ENCODE measurements at places on chromosomes 12 and 14.

DNA sequence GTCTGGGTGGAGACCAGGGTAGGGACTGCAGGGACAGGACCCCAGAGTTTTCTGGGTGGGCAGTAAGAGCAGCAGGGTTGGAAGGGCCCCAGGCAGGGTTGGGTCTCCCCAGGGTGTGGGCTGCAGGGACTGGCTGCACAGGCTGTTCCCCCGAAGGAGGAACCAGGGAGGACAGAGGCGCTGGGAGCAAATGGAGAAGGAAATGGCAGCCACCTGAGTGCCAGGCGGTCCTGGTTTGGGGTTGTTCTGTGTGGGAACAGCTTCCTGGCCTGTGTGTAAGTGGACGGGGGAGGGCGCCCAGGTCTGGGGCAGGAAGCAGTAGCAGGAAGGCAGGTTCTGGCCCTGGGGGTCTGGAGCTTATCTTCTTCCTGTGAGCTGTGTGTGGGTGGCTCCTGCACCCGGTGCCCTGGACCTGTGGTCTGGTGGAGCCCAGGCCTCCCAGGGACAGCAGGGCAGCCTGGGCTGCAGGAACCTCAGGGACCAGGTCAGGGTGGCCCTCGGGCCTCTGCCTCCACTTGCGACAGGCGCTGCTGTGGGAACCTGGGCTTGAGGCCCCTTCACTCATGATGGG, 372.8 kb downstream of the TMEM121 start:
- no peaks in the 10 kb centered on the region for H3K4me1 ChIP-seq
- no peaks in the 10 kb centered on the region for H3K36me3 ChIP-seq
- H3K27me3 ChIP-seq: no peaks in the 10 kb centered on the region
- H3K27ac ChIP-seq: no peak overlapping the region

DNA sequence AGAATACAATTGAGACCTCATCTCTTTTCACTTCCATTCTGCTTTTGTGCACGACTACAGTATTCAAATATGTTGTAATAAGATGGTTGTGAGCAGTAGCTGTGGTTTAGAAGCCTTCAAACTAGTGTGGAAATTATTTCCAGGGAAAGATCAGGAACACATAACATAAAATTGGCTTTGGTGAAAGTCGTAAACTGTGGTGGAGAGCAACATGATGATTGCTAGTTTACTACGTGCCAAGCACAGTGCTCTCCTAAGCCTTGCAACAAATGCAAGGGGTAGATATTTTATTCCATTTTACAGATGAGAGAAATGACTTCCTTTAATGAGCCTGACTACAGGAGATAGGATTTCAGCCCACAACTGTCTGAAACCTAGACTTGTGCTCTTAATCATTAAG, 172.4 kb upstream of the LMNTD1 start:
- H3K4me1 ChIP-seq: no peaks in the 10 kb centered on the region
- no peaks in the 10 kb centered on the region for H3K36me3 ChIP-seq
- no peak for DNase-seq
- H3K27me3 ChIP-seq: no peaks in the 10 kb centered on the region
- peak overlapping the region; percentile 20 for H3K27ac ChIP-seq
- no peak overlapping the region for H3K4me3 ChIP-seq

- H3K36me3 ChIP-seq: no peaks in the 10 kb centered on the region
- no peak overlapping the region for H3K27ac ChIP-seq
- no peak overlapping the region for H3K4me3 ChIP-seq
- peak; percentile 52 for DNase-seq
- no peaks in the 10 kb centered on the region for H3K4me1 ChIP-seq
Observed at GRCh38 chr12:92629349-92630065, 73.3 kb upstream of the PLEKHG7 start.

GRCh38 chr14:75295491-75296345, 17.1 kb downstream of the FOS start:
- no peaks in the 10 kb centered on the region for H3K27me3 ChIP-seq
- H3K27ac ChIP-seq: peak overlapping the region; percentile 92
- no peaks in the 10 kb centered on the region for H3K36me3 ChIP-seq
- no peak overlapping the region for H3K4me3 ChIP-seq
- H3K4me1 ChIP-seq: peaks cover 26% of the 10 kb centered on the region

DNA sequence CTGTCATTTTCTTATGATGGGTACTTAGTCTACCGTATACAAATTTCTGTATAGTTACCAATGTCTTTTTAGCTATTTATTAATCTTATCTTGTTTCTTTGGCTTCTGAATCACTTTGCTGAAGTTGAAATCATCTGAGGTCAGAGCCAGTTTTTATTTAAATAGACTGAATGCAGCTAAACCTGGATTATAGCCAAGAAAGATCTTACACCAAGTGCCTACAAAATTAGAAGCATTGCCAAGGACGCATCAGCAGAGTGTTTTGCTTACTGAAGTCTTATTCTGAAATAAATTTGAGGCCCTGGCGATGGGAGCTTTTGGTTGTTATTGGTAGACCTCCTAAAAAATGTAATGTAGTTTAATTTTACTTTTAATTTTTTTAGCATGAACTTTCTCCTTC, 128.2 kb downstream of the RGS6 start:
- no peak for DNase-seq
- H3K27ac ChIP-seq: no peak overlapping the region
- H3K27me3 ChIP-seq: peaks cover 3% of the 10 kb centered on the region
- no peaks in the 10 kb centered on the region for H3K36me3 ChIP-seq
- H3K4me1 ChIP-seq: no peaks in the 10 kb centered on the region

DNA sequence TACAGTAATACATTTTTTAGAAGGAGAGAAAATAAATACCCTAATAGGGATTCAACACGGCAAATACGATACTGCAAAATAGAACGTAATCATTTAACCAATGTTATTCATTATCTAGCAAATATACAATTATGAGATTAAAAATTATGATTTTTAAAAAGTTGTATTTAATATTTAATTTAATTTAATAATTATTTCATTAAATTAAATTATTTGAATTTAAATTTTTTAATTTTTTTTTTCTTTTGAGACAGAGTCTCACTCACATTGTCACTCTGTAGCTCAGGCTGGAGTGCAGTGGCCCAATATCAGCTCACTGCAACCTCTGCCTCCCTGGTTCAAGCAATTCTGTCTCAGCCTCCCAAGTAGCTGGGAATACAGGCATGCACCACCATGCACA, 42.0 kb downstream of the GXYLT1 start:
- H3K27me3 ChIP-seq: no peaks in the 10 kb centered on the region
- no peak overlapping the region for H3K27ac ChIP-seq

GRCh38 chr14:80260645-80261044, 49.3 kb upstream of the DIO2 start:
- no peak for DNase-seq
- H3K27ac ChIP-seq: no peak overlapping the region
- no peaks in the 10 kb centered on the region for H3K27me3 ChIP-seq
- no peak overlapping the region for H3K4me3 ChIP-seq
- no peaks in the 10 kb centered on the region for H3K4me1 ChIP-seq
- H3K36me3 ChIP-seq: no peaks in the 10 kb centered on the region

- peaks cover 20% of the 10 kb centered on the region for H3K4me1 ChIP-seq
- no peaks in the 10 kb centered on the region for H3K36me3 ChIP-seq
- H3K27ac ChIP-seq: peak overlapping the region; percentile 99
- no peaks in the 10 kb centered on the region for H3K27me3 ChIP-seq
- peak; percentile 17 for DNase-seq
- H3K4me3 ChIP-seq: peak overlapping the region; percentile 54
Observed at GRCh38 chr12:103928682-103929045, 1.5 kb upstream of the HSP90B1 start.

GRCh38 chr12:27940756-27941402, 31.7 kb downstream of the PTHLH start:
- H3K27me3 ChIP-seq: no peaks in the 10 kb centered on the region
- DNase-seq: peak; percentile 81
- H3K4me3 ChIP-seq: no peak overlapping the region
- H3K36me3 ChIP-seq: no peaks in the 10 kb centered on the region
- no peak overlapping the region for H3K27ac ChIP-seq

DNA sequence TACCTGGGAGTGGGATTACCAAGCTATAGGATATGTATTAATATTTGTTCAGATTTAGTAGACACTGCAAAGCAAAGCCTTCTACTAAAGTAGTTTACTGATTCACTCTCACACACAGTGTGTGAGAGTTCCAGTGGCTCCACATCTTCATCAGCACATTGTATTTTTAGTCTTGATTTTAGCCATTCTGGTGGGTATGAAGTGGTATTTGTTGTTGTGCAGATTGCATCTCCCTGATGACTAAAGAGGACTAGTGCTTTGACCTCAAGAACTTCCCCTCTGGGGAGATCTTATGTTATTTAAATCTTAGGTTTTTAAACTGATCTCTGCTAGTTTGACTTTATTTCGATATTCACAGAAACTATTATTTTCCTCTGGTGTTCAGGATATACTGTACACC, 479.7 kb upstream of the RGS6 start:
- no peaks in the 10 kb centered on the region for H3K27me3 ChIP-seq
- no peaks in the 10 kb centered on the region for H3K4me1 ChIP-seq
- no peak overlapping the region for H3K4me3 ChIP-seq

DNA sequence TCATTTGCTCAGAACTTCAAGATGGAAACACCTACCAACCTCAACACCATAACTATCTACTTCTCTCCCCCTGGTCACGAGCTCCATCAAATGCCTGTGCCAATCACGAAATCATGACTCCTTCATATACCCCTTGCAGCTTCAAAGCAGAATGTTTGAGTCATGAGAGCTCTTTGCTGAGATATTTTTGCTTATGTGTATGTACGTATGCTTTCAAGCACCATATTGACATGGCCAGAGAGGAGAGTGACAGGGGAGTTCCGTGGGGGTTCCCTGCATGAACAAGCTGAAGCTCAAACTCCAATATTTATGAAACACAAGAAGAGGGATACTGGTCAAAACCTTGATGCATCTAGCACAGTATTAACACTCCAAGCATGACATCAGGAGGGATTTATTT, 374.4 kb downstream of the DPF3 start:
- H3K36me3 ChIP-seq: no peaks in the 10 kb centered on the region
- no peak overlapping the region for H3K4me3 ChIP-seq
- no peak for DNase-seq
- no peak overlapping the region for H3K27ac ChIP-seq
- H3K4me1 ChIP-seq: no peaks in the 10 kb centered on the region

DNA sequence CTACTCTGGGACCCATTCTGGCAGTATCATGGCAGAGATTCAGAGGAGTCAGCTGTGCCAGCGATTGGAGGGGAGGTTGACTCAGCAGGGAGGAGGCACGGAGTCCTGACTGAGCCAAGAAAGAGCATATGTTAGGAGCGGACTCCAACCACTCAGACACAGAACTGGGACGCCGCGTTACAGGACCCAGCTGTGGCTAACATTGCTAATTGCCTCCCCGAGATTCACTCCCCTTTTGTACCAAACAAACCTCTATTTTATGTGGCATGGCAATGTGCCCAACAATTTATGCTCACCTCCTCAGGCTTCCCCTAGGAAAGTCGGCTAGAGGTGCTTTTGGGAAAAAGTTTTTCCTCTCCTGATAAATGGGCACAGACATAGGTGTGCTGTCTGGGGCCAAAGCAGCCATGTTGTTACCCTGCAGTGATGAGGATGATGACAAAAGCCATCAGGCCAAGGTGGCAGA, 15.2 kb upstream of the CLIP1 start:
- no peak for DNase-seq
- no peaks in the 10 kb centered on the region for H3K36me3 ChIP-seq
- H3K27me3 ChIP-seq: no peaks in the 10 kb centered on the region
- no peak overlapping the region for H3K4me3 ChIP-seq
- H3K27ac ChIP-seq: no peak overlapping the region

DNA sequence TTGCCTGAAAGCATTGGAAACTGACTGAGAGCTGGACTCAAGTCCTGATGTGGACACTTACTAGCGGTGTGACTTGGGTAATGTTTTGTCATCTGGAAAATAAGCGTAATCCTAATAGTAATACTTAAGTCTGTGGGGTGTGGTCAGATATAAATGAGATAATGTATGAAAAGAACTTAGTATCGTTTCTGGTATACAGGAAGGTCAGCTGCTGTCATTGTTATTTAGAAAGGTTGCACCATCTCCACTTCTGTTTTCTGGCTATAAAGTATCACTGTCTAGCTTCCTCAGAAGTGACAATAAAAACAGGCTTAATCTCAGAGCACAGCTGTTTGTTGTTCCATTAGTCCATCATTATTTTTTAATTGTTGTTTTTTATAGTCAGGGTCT, 34.1 kb upstream of the TUBA1C start:
- no peaks in the 10 kb centered on the region for H3K36me3 ChIP-seq
- H3K27me3 ChIP-seq: no peaks in the 10 kb centered on the region
- H3K27ac ChIP-seq: no peak overlapping the region
- H3K4me3 ChIP-seq: no peak overlapping the region
- peaks cover 15% of the 10 kb centered on the region for H3K4me1 ChIP-seq

- H3K36me3 ChIP-seq: no peaks in the 10 kb centered on the region
- no peaks in the 10 kb centered on the region for H3K27me3 ChIP-seq
- no peak for DNase-seq
- H3K27ac ChIP-seq: no peak overlapping the region
- no peaks in the 10 kb centered on the region for H3K4me1 ChIP-seq
- H3K4me3 ChIP-seq: no peak overlapping the region
Observed at GRCh38 chr12:64004641-64005040, 160.1 kb downstream of the SRGAP1 start.

GRCh38 chr14:29853272-29853671, 74.4 kb downstream of the PRKD1 start:
- H3K4me3 ChIP-seq: no peak overlapping the region
- no peaks in the 10 kb centered on the region for H3K4me1 ChIP-seq
- no peak for DNase-seq
- H3K27me3 ChIP-seq: no peaks in the 10 kb centered on the region

- no peak overlapping the region for H3K27ac ChIP-seq
- no peaks in the 10 kb centered on the region for H3K27me3 ChIP-seq
- no peak overlapping the region for H3K4me3 ChIP-seq
- H3K36me3 ChIP-seq: no peaks in the 10 kb centered on the region
Observed at GRCh38 chr12:132465269-132466190, 24.4 kb upstream of the FBRSL1 start.

GRCh38 chr12:15179672-15180071, 41.5 kb downstream of the RERG start:
- H3K27me3 ChIP-seq: no peaks in the 10 kb centered on the region
- no peak overlapping the region for H3K27ac ChIP-seq
- no peak for DNase-seq

DNA sequence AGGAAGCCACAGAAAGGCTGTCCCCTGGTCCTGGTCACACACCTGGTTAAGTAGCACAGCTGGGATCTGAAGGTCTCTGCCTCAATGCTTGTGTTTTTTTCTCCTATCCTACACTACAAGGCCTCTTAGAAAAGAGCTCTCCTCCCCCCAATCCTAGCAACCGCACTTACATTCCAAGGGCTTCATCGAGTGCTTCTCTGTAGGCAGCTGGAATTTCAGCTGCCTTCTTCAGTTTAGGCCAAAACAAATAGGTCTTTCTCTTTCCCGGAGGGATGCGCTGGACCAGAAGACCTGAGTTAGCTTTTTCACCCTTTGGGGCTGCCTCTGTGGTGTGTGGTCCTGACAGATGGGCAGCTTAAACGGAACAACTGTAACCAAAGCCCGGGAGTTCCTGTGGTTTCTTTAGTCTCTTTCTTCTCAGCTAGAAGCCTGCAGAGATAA, 109.7 kb downstream of the GPATCH2L start:
- no peak for DNase-seq
- H3K4me3 ChIP-seq: no peak overlapping the region
- no peaks in the 10 kb centered on the region for H3K27me3 ChIP-seq
- no peak overlapping the region for H3K27ac ChIP-seq

DNA sequence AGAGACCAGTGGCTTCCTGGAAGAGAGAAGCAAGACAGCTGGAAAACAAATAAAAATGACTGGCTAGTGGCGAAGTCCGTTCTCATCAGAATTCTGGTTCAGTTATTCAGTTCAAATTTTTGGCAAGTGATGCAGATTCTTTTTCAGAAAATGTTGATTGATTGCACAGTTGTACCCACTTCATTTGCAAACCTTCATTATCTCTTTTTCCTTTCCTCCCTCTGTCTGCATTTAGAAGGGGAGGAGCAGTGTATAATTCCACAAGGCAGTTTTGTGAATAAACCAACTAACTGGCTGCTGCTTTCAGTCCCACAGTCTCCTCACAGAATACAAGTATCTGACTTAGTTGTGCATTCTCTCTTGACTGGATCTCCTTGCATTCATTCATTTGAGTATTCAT, 417.5 kb downstream of the NPAS3 start:
- no peaks in the 10 kb centered on the region for H3K27me3 ChIP-seq
- no peaks in the 10 kb centered on the region for H3K36me3 ChIP-seq
- DNase-seq: no peak
